ENCODE measurements at places on chromosomes 7 and 10.

GRCh38 chr10:76456197-76456596 lies 1024.8 kb downstream of the LRMDA start:
- no peak for DNase-seq

- no peak for DNase-seq
Observed at GRCh38 chr10:67049988-67050387, 124.2 kb downstream of the LRRTM3 start.

GRCh38 chr7:31098642-31099360 lies 46.7 kb downstream of the ADCYAP1R1 start:
- DNase-seq, result no peak

DNA sequence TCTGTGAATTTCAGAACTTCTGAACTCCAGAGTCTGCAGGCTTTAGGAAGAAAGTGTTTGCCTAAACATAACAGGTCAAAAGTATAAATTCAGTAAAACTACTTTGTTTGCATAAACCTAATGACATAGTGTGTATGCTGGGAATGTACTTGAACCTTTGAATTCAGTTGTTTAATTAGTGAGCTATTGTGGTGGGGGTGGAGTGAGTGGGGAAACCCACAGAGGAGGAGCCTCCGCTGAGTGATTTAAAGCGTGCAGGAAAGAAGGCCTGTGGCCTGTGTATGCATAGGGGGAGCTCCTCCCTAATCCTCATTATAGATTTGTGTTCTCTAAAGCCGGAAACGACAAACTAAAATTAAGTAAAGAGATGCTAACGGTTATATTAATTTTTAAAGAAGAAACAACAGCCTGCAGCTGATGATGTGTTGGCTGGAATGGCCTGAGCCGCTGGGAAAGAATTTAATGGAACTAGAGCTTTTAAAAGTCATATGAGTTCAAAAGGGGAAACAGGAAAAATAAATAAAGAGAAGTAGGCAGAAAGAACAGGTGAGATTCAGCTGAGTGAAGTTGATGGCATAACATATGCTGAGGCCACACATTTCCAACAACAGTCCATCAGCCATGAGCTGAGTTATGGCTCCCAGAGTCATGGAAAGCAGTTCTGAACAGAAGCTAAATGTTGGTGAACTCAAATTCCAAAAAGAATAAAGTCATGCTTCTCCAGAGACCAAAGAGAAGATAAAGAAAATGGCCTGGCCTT lies 595.0 kb downstream of the GRM8 start:
- no peak for DNase-seq

- peak; percentile 65 for DNase-seq
Observed at GRCh38 chr7:137592232-137592896, 248.8 kb upstream of the PTN start.

DNA sequence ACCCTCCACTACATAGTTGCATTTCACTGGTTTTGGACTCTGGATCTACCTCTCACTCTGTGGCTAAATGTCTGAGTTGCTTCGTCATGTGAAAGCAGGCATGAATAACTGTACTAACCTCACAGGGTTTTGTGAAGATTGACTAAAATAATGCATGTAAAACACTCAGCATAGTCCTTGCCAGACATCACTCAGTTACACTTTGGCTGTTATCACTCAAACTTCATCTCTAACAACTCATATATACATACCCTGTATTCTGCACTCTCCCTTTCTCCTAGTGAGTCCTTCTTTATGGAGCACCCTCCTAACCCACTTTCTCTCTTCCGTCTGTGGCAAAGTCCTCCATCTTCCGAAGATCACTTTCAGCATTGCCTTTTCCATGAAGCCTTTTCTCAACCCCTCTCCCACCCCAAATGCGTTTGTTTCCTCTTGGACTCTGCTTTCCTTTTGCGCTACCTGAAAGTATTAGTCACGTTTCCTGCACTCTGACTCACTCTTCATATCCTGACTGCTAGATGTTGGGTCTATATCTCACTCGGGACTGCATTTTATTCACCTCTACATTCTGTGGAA lies 72.6 kb downstream of the OSBPL3 start:
- DNase-seq, result no peak

DNA sequence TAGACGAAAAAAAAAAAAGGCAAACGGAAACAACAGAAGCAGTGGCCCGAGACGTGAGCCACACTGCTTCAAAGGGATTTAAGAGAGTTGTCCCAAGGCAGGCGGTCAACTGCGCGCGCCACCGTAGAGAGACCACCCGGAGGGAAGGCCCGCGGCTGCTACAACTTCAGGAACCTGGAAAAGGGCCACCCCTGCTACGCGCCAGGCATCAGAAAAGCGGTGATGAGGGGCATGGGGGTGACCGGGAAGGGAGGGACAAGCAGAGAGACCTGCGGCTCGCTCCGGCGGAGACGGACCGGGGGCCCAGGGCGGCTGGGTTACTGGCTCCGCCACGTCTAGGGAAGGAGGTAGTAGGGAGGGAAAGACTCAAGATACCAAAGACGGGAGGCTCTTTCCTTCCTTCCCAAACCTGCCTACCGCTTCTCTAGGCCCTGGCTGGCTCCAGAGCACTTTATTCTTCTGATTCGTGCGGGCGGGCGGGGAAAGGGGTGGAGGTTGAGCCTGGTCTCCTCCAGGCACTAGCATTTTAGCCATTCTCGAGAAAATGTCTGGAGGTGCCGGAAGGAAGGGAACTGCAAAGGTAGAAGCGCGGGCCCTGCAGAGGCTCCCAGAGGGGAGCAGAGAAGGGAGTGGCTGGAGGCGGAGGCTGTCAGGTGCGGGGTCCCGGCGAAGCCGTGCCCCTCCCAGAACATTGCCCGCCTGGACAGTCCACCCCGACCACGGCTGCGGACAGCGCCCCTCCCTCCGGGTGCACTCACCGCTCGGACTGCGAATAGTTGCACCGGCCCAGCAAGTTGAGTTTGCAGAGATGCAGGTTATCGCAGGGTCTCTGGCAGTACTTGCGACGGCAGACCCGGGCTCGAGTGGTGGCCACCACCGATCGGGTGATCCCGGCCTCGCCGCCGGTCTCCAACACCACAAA lies 993 bp downstream of the ZC3HAV1 start:
- DNase-seq, result no peak

GRCh38 chr7:47087866-47088265 lies 494.0 kb downstream of the TNS3 start:
- no peak for DNase-seq

Data from WERI-Rb-1 (cell line).